ENCODE measurements at places on chromosomes 6 and 20.

- no peak for DNase-seq
These were observed 3.0 kb upstream of the MLIP start for GRCh38 chr6:54108271-54108670.

DNA sequence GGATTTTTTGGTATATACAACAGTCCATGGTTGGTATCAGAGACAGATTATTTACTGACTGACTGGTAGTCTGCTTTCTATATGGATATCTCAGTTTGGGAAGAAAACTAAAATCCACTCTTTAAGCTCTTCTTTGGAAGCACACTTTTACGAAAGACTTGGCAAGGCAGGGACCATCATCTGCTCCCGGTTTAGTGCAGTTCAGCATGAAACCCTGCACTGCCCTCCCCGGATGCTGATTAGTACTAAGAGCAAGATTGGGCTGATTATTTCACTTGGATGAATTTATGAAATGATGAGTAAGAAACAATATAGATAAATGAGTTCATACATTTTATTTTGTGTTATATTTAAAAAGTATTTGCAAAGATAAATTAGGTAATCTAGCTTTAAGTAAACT lies 56.3 kb downstream of the RGS17 start:
- DNase-seq, result no peak

DNA sequence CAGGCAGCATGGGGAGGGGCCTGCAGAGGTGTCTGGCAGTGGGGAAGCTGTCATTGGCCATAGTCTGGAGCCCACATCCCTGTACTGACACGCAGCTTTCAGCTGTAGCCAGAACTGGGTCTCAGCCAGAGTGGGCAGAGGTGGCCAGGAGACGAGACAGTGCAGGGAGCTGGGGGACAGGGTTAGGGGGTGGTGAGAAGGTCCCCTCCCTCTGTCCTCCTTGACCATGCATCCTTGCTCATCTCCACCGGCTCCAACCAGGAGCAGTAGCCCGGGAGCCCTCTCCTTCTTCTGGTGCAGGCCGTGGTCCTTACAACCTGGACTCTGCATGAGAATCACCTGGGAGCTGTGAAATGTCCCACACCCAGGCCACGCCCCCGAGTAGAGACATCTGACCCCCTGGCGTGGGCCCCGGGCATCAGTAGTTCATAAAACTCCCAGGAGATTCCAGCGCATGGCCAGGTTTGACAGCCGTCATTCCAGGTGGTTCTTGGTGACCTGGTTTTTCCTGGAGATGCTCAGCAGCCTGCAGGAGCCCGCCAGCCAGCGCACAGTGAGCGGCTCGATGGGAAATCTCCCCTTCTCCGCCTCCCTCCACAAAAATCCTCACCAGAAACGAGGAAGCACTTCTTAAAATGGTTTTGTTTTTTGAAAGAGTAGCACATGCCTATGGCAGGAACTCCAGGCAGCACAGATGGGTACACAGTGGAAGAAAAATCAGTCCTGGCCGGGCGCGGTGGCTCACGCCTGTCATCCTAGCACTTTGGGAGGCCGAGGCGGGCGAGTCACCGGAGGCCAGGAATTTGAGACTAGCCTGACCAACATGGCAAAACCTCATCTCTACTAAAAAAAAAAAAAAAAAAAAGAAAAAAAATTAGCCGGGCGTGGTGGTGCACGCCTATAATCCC lies 56.2 kb downstream of the ADNP start:
- no peak for DNase-seq

- DNase-seq, result no peak
These were observed 36.4 kb downstream of the TGM2 start for GRCh38 chr20:38128691-38129090.

- no peak for DNase-seq
These were observed 17.1 kb upstream of the GJA1 start for GRCh38 chr6:121418346-121418745.

DNA sequence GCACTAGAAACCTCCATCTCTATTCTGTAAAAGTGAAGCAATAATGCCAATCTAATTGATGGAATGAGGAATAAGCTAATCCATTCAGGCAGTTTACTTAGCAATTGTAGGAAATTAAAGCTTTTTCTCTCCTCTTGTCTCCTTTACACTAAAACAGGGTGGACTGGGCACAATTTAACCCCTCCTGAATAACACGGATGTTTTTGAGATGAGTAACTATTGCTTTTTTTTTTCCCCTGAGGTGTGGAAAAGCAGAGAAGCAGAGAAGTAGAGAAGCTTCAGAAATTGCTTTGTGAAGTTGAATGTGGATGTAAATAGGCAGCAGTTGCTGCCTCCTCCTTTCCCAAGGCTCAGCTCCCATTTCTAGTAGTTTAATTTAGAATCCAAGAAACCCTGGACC lies 40.0 kb upstream of the GCNT2 start:
- no peak for DNase-seq

- DNase-seq, result no peak
These were observed 6.3 kb upstream of the TGM3 start for GRCh38 chr20:2289475-2289874.

DNA sequence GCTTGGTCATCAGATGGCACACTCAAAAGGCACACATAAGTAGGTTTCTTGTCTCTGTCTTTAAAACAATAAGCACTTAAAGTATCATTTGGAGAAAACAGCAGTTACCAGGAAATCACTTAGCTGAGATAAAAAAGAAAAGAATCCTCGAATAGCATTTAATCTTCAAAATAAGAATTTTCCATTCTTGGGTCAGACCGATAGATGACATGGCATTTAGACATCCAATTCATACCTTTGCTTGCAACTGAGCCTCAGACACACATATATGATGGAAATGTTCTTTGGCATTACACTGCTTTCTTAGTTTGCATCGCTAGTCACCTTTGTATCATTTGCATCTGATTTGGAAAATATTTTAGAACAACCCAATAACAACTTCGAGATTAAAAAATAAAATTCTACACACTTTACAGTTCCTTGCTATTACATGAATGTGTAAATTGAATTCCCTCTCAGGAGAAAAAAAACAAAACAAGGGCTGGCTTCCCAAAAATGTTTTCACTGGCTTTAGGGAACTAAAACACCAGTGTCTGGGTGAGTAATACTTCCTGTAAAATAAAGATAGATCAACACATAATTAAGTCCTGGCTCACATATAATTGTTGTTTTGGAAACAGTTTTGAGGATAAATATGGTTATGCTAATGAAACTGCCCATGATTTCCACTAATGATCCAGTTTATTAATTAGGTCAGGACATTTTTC lies 1.3 kb upstream of the RNF217 start:
- no peak for DNase-seq

DNA sequence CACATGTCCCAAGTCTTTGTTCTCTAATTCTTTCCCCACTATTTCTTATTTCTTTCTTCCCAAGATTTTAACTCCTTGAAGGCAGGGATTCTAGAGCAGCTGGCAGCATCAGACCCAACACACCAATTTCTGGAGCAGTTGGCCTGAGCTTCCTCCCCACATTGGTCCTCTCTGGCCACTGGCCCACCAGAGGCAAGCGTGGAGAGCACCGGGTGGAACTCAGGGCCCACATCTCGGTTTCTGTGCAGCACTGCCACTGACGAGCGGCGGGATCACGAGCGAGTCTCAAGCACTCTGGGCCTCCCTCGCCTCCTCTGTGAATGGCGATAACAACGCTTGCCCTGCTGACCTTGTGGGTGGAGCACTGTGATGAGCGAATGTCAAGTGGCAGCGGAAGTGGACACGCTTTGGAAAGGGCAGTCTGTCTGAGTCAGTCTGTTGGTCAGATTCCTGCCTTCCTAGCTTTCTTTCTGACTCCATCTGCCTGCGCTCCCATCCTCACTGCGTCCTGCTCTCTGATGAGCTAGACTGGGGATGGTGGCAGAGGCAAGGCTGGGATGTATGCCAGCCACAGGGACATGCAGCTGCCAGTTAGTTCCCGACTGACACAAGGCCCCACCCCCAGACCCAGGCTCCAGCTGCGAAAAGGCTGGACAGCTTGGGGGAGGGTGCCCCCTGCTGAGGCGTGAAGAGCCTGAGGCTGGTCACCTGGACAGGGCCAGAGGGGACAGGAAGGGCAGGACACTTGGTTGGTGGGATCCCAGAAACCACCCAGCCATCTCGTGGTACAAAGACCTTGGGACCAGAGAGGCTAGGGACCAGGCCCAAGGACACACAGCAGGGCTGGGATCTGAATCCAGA lies 4.5 kb upstream of the SPDEF start:
- DNase-seq, result no peak
